COLO829 (cell line): ENCODE measurements at places on chromosomes 5 and 9.

GRCh38 chr5:147482706-147483180 is 27.1 kb downstream of the DPYSL3 start:
- DNase-seq: no peak

DNA sequence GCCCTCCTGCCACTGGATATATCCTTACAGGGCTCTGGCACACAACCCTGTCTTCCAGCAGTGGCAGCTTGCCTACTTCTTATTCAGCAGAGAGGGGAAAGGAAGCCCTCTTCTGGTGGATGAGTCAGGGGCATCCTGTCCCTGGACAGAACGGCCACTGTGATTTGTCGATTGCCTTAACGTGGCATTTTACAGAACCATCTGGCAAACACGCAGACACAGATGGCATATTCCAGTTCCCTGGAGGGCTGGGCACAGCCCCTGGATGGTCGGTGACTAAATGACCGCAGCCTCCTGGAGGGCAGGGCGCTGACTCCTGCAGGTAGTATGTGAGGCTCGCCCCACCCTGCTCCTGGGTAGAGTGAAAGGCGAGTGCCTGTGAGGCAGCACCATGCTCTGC is 62.1 kb downstream of the DCP2 start:
- DNase-seq: no peak

GRCh38 chr9:108698231-108698630 is 157.6 kb downstream of the ACTL7B start:
- DNase-seq: no peak

DNA sequence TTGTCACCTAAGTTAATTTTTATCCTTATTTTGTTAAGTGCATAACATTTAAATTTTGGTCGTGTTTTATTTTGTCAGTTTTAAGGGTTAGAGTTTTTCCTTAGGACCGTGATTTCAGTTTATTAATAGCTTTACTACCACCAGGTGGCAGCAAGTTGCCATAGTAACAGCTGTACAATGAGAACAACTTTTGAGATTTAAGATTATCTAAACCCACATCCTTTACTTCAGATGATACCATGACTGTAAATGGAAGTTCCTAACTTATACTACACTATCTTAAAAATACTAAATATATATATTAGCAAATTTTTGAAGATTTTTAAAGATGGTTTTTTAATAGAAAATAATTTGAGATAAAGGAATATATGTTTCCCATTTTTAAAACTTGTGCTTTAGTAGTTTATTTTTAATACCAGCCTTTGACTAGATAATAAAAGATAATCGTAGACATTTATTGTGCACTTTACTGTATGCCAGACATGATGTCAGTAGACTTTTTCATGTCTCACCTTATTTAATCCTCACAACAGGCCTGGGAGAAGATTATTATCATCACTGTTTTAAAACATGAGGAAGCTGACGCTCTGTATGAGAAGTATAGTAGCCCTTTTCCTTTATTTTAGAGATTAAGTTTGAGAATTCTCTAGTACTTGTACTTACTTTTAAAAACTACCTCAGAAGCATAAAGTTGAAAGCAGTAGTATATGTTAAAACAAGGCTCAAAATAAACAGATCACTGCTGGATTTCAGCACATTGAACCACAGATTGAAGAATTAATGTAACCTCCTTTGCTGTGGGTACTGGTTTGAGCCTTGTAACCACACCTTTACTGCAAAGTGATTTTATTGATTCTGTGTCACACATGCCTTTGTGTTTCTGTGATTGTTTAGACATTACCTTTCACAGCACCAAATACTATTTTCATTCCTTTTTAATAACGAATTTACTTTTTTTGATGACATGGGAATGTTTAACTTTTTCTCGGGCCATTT is 27.5 kb downstream of the SREK1 start:
- DNase-seq: peak; percentile 15

DNA sequence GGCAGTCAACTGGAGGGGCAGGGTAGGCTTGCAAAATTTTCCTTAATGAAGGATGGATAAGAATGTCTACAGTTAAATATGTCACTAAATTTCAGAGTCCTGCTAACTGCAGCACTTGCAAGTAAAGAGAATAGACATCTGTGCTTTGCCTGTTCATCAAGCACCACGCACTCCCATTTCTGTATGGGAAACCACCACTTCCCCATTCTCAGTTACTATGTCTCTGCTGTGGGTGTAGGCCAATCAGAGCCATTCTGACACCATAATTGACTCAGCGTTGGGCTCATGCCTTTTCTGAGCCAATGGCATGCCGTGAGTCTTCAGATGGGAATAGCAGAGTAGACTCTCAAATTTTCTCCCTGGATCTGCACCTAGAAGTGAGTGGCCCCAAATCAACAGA is 247.5 kb downstream of the GABRB2 start:
- no peak for DNase-seq

GRCh38 chr5:158381614-158382160 is 522.7 kb upstream of the CLINT1 start:
- no peak for DNase-seq

GRCh38 chr9:117723986-117724625 is 19.9 kb downstream of the TLR4 start:
- no peak for DNase-seq

GRCh38 chr5:89380635-89381034 is 497.7 kb upstream of the MEF2C start:
- no peak for DNase-seq

DNA sequence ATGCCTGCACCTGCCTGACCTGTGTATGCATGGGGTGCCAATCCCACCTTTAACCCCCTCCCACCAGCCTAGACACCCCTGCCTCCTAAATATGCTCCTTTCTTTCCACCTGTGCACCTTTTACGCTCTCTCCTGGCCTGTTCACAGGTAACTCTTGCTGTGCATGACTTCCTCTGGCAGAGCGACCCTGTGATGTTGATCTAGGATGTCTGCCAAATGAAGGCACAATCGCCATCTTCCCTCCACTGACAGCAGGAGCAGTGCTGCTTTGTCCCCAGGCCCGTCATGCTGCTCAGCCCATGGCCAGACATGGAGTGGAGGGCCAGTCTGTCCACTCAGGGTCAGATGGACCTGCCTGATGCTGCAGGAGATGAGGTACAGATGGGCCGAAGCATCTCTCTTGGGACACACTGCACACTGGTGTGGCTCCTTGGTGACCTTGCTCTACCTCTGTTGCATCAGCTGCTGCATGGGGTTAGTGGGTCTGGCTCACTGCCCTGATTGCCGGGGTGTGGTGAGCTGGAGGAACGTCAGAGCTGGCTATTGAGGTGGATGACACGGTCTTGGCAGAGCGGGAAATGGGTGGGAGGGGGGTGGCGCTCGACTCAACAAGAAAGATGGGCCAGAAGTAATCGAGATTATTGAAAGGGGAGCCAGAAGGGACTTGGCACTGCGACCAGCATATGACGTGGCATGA is 101.7 kb upstream of the PITX1 start:
- no peak for DNase-seq

- DNase-seq: no peak
Observed at GRCh38 chr9:114895521-114895991, 34.8 kb downstream of the TNFSF8 start.

GRCh38 chr9:33167084-33167971 is at the start of gene B4GALT1:
Gene B4GALT1, minus strand, starts transcription at chr9:33167336. Its CDS starts 167 bp downstream, at chr9:33167169.
- peak; percentile 95 for DNase-seq

DNA sequence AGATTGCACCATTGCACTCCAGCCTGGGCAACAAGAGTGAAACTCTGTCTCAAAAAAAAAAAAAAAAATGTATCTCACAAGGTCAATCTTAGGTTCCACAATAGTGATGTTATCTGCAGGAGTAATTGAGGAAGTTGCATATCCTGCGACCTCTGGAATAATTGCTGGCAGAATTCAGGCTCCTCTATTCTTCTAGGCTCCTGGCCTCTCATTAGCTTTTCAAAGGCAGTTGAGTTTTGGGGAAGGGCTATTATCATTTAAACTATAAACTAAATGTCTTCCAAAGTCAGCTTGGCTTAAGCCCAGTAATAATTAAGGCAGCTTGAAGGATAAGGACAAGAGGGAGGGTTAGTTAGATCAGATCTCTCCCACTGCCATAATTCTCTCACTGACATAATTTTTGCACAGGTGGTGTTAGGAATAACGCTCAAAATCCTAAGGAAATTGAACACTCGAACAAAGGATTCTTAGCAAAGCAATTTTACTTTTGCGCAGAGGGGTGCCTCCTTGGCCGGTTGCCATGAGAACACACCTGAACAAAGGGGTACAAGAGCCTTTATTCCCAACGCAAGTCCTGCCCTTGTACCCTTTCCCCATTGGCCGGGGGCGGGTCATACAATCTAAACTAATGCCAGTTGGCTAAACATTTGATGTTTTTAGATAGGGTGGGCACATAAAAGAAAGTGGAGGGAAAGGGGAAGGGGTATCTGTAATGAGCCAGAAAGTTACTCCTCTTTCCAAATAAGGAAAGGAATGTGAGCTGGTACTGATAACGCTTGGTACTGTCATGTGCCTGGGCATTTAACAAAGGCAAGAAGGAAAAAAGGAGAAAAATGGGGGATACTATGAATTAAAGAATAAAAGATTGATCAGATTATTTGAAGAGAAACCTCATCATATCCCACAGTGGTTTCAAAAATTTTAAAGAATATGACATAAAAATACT is 106.4 kb upstream of the CCNG1 start:
- no peak for DNase-seq

GRCh38 chr5:76522103-76522935 is 100.9 kb downstream of the F2RL2 start:
- no peak for DNase-seq

GRCh38 chr5:163350083-163350482 is 87.3 kb upstream of the CCNG1 start:
- DNase-seq: no peak

GRCh38 chr5:10297646-10298204 is 10.0 kb downstream of the CMBL start:
- no peak for DNase-seq

- no peak for DNase-seq
Observed at GRCh38 chr5:142815469-142815868, 45.3 kb downstream of the ARHGAP26 start.

- no peak for DNase-seq
Observed at GRCh38 chr9:4704129-4704528, 24.8 kb downstream of the CDC37L1 start.

DNA sequence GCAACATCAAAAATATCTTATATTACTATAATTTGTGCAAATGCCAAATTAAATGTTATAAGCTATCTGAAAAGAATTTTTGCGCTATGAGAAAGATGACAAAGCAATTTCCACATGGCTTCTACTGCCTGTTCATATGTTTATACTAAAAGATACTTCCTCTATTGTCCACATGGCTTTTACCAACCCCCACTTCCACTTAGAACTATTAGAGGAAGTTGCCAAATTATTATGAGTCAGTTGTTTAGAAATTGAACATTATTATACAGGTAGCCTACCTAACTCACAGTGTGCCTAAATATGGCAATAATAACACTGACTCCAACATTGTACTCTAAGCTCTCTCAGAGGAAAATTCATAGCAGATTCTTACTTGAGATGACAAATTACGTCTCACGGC is 37.6 kb upstream of the SLC27A6 start:
- no peak for DNase-seq

DNA sequence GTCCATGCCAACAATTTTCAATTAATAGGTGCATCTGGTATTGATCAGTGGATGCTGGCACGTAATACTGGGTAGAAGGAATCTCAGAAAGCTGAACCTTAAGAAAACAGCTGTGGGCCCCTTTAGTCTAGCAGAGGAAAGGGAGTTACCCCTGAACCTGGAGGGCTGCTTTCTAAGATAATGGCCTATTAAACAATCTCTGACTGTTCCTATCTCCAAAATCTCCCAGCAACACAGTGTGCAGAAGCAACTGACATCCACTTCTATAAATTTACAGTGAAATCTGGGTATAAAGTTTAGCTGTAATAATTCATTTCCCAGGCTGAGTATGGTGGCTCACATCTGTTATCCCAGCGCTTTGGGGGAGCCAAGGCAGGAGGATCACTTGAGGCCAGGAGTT is 198.8 kb downstream of the MAPKAP1 start:
- no peak for DNase-seq

DNA sequence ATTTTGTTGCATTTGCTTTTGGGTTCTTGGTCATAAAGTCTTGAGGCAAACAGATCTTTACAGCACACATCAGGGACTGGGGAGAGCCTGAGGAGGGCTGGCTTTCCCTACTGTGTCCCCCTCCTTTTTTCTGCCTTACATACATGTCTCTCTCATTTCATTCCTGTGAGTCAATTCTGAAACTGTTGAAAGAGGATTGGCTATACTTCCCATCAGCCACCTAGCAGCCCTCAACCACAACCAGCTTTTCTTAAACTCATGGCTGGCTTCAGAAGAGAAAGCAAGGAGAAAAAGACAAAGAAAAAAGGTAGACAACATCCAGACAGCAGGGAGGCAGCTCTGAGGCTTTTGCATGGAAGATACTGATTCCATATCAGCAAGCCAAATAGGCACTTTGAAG is 374.8 kb upstream of the KIF2A start:
- no peak for DNase-seq

DNA sequence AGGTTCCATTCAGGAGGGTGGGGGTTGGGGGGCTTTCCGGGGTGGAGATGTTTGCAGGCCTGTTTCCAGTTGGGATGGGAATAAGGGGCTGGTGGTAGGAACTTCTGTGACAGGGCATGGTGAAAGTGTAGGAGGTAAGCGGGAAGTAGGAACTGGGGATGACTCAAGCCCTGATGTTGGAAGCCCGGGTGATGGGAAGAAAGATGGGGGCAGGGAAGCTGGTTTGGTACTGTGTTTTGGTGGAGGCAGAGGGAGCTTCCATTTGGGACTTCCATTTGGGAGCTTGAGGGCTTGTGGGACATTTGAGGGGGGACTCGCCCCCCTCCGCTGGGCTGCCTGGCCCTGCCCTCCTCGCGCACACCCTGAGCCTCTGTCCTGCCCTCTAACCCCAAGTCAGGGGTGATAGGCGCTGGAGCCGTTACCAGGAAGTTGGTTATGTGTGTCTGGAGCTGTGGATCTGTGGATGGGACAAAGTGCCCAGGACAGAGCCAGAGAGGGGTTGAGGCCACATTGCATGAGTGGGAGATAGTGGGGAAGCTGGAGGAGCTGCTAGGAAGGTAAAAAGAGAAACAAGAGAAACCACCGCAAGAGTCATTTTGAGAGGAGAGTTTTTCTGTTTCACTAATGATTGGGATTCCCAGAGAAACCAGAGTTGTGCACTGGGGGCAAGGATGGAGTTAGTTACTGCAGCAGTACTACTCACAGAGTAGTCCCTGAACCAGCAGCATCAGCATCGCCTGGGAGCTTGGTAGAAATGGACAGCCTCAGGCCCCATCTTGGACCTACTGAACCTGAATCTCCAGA is 6.6 kb downstream of the RGS14 start:
- no peak for DNase-seq

GRCh38 chr5:54247226-54247625 is 63.1 kb downstream of the ARL15 start:
- no peak for DNase-seq

GRCh38 chr5:65105301-65105700 is 336.6 kb downstream of the CWC27 start:
- DNase-seq: no peak

- peak; percentile 7 for DNase-seq
Observed at GRCh38 chr9:117771136-117771535, 66.9 kb downstream of the TLR4 start.
